ENCODE measurements at places on chromosomes 2 and 18.

DNA sequence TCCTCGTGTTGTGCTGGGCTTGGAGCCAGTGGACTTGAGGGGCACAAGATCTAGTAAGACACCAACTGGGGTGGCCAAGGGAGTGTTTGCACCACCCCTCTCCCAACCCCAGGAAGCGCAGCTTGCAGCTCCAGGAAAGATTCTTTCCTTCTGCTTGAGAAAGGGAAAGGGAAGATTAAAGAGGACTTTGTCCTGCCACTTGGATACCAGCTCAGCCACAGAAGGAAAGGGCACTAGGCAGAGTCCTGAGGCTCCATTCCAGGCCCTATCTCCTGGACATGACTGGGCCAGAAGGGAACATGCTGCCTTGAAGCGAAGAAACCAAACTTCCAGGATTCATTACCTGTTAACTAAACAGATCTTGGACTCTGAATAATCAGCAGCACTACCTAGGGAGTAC, 44.9 kb upstream of the UGP2 start:
- no peak for DNase-seq

- no peak for DNase-seq
Measured at GRCh38 chr2:32788114-32788513, 158.6 kb upstream of the LTBP1 start.

DNA sequence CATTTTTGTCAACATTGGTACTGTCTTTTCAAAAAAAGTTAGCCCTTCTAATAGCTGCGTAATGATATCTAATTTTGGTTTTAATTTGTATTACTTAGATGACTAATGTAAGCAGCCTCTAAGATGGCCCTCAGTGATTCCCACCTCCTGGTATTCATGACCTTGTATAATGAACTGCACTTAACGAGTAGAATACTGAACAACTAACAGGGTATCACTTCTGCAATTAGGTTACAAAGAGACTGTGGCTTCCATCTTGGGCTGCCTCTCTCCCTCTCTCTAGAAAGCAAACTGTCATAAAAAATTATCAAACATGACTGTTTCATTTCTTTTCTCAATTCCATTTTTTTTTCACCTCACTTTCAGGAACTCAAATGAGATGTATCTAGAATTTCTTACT, 120.9 kb downstream of the RNF152 start:
- DNase-seq: no peak

DNA sequence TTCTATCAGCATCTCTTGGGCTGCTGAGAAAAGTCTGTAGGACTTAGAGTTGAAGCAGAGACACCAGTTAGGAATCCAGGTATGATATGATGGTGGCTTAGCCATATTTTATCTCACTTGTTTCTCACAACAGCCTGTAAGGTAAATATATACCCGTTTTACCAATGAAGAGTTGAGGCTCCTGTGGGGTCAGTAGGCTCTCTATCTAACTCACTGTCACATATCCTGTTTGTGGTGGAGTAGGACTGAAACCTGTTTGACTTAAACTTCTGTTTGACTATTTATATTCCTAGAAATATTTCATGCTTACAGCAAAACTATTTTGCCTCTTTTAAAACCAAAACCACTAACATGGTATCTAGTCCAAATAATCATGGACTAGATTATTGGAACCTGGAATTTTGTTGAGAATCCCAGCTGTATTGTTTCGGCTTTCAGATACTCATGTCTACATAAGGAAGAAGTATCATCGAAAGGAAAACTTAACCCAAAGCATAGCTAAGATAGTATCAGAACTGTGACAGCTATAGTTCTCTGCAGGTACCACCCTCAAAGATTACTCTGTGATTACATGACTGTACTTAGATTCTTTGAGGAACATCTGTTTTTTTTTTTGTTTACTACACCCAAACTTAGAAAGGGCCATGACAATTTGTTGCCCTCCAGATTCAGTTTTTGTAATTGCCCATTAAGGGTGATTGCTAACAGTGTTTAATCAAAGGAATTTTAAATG, 216.1 kb upstream of the THUMPD2 start:
- DNase-seq: no peak

GRCh38 chr2:128717758-128718710, 399.4 kb upstream of the HS6ST1 start:
- no peak for DNase-seq

GRCh38 chr2:181419129-181419855, 37.9 kb upstream of the ITGA4 start:
- DNase-seq: no peak

DNA sequence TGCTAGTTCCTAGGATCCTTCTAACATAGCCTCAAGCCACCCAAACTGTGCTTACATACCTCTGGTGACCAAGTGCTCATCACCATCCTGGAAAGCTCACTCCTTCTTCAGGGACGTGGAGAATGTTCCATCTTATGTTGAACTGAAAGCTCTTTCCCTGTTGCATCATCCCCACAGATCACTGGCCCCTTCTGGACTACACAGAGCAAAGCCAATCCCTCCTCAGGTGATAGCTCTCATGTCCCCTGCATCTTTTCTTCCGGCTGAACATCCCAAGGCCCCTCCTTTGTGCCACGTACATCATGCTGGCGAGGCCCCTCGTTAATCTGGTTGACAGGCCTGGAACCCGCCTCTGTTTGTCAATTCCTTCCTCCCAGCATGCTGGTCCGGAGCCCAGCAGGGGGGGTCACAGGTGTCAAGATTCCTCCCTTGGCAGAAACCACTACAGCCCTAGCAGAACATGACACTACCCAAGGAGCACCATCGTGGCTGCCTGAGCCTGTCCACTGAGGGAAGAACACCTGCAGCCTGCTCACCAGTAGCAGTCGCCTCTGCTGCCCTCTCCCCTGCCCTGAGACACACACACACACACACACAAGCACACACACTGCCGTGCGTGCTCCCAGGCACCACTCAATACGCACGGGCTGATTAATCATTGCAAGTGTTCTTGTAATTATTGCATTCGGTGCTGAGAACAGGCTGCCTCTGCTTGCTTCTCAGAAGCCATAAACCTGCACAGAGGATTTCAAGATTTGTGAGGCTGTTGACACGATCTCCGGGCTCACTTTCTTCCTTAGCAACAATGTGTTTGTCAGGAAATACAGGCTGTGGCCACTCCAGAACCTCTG, 6.3 kb upstream of the KCNK3 start:
- no peak for DNase-seq

DNA sequence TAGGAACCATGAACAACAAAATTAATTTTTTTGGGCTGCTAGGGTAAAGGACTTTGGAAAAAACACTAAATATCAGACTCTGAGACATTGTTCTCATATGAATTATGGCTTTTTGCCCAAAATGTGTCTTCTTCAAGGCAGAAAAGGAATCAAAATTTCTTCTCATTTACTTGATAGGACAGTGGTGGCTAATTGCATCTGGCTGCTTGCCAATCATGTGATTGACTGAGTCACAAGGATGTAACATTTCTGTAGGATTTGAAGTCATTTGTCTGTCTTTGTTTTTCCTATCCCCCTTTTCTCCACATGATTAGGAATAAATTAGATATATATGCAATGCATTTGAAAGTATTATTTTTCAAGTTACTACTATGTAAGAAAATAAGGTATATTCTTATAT, 130.2 kb downstream of the SLC4A10 start:
- no peak for DNase-seq

GRCh38 chr2:232214053-232214452, 164.5 kb upstream of the ALPP start:
- DNase-seq: no peak

GRCh38 chr2:176466918-176467452, 197.7 kb downstream of the MTX2 start:
- DNase-seq: no peak

GRCh38 chr2:150782613-150783012, 295.1 kb upstream of the RND3 start:
- DNase-seq: no peak

DNA sequence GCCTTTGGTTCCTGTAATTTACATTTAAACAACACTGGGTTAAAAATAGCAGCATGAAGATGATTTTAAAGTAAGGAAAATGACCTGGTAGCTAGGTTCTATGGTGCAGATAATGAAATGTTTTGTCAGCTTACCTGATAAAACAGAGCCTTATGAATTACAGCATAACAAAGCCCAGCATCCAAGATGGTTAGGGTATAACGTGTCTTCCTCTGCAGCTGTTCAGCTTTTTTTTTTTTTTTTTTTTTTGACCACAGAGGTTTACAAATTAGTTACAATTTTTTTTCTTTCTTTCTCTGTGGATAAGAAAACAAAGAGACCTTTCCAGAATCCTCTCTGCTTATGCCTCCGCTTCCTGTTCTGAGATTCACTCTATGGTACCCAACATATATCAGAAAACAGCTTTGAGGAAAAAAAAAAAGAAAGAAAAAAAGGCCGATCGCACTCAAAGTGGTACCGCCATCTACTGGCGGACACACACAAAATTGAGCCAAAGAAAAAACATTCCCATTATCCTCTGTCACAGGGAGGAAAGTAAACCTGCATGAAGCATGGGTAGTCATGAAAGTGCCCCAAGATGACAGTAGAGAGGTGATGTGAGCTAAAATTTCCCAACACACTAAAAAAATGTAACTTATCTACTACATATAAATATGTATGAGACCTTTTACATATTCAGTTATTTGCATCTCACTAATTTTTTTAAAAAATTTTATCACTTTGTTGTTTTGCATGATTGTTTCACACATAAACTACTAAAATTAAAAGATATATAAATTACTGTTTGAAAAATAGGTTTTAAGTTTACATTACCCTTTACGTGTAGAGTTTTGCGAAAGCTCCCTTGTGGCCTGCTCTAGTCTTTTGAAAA, at the start of gene SCN3A:
Gene SCN3A, minus strand, starts transcription at position 362 of the 871 bp plus-strand sequence. CDS start 27,656 bp downstream, outside the sequence.
- no peak for DNase-seq

DNA sequence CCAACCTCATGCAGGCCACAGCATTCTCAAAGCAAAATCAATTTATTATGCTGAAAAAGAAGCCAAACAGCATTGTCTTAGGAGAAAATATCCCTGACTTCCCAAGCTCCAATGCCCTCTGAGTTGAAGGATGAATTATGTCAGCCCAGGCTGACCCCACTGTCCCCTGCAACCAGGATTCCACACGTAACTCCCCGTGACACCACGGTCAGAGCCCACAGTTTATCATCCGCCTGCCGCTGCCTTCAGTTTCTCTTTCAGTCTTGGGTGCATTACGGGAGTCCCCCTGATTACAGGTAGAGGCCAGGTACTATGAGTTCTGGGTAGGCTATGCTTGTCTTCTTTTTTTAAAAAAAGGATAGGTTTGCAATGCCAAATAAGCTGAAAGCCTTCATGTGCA, 244.2 kb downstream of the MYT1L start:
- DNase-seq: no peak

GRCh38 chr2:182426918-182427240, at the start of gene PDE1A:
TSS of gene PDE1A (minus strand) at chr2:182427036.
- no peak for DNase-seq

- DNase-seq: no peak
Measured at GRCh38 chr2:20398956-20399567, 47.8 kb upstream of the RHOB start.

DNA sequence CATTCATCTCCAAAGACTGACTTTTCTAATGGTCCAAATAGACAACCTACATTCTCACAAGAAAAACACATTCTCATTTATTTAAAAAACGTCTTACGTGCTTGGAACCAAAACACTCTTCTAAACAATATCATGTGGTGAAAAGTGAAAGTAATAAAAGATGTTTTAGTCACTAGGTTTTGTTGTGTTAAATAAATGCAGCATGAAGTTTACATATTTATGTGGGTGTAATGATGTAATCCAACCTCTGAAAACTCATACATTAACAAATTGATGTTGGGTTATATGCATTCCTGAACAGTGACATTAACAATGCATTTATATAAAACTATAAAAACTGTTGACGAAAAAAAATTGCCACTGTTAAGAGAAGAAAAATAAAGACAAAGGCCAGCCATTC, 55.1 kb upstream of the ACVR2A start:
- DNase-seq: no peak

DNA sequence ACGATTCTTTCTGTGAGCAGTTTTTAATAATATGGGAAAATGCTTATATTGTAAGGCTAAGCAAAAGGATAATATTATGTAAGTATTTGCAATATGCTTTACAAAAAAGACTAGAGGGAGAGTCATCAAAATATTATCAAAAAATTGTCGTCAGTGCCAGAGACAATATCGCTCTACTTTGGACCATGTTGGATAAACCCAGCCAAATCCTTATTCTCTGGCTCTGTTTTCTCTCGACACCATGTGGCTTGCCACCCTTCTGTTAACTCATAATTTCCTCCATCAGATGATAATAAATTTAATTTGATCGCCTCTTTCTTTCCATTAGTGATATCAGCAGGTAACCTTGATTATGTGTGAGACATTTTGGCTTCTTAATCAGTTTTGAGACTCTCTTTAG, 129.9 kb downstream of the CDC42EP3 start:
- DNase-seq: no peak

DNA sequence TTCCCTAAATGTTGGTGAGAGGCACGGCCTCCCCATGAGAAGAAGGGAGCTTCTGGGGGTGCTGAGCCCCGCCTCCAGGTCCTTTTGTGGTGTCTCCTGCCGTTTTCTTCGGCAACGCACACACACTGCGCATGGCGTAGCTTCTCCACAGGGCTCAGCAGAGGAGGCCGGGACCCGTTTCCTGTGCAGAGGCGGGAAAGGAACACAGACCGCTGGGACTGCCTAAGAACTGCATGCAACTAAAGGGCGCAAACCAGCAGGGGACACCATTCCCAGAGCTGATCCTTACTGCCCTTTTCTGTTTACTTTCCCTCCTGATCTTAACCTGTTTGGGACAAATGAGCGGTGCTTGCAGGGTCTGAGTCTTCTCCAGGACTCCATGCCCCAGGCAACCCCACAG, 90.3 kb upstream of the CAPN13 start:
- no peak for DNase-seq

DNA sequence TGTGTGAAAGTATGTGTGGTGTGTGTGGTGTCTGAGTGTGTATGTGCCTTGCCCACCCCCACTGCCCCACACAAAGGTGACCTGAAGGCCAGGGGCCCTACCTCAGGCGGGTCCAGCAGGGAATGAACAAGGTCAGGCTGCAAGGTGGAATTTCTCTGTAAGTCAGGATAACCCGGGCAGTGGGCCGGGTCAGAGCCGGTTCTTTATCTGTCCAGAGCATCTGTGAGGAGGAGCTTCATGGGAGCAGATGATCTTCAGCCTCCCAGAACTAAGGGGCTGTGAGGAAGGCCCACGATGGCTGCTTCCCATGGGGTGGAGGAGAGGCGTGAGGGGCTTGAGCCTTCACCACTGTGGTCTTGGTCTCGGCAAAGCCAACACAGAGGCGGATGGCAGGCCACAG, 150.3 kb downstream of the TFCP2L1 start:
- no peak for DNase-seq

DNA sequence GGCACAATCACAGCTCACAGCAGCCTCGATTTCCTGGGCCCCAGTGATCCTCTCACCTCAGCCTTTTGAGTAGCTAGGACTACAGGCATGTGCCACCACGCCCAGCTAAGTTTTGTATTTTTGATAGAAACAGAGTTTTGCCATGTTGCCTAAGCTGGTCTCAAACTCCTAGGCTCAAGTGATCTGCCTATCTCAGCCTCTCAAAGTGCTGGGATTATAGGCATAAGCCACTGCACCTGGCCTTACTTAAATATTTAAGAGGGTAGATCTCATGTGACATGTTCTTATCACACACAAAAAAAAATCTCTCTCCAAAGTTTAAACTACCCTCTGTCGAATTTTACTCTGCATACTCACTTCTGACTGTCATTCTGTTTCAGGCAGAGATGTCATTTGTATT, 75.4 kb upstream of the CHRNA1 start:
- no peak for DNase-seq

Measured in stimulated activated CD8-positive, alpha-beta memory T cell treated with anti-CD3 and anti-CD28 coated beads, Interleukin-4, amount 100 ng/mL, for 1 hour (primary cell).